Stimulated activated CD8-positive, alpha-beta memory T cell treated with anti-CD3 and anti-CD28 coated beads, Interleukin-4, amount 100 ng/mL, for 24 hours (primary cell): ENCODE measurements at places on chromosomes 6 and 20.

GRCh38 chr20:9485614-9486340, 28.6 kb upstream of the LAMP5 start:
- DNase-seq, result no peak

DNA sequence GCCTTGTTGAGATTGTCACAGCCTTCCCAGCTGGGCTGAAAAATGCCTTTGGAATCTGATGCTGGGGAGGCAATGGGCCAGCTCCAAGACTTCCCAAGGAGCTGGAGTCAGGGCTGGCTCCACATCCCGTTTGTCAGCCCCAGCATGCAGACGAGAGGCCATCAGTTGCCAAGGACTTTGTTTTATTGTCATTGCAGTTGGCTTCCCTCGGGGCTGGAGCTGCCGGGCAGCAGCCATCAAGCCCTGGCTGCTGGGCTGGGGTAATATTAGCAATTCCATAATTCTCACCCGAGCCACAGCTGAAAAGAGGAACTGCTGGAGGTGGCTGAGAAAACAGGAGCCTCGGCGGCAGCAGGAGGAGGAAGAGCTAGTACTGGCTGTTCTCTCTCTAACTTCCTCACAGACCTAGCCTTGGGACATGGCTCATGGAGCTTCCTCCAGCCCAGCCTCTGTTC, 182.5 kb downstream of the CDC5L start:
- no peak for DNase-seq

- no peak for DNase-seq
Observed at GRCh38 chr6:16903470-16903869, 142.2 kb upstream of the ATXN1 start.

GRCh38 chr6:2866171-2866846, 24.6 kb upstream of the SERPINB1 start:
- DNase-seq, result no peak

- DNase-seq, result no peak
Observed at GRCh38 chr6:3996349-3996748, 82.6 kb downstream of the FAM217A start.

GRCh38 chr6:2387445-2387844, 142.0 kb upstream of the GMDS start:
- peak; percentile 0 for DNase-seq

DNA sequence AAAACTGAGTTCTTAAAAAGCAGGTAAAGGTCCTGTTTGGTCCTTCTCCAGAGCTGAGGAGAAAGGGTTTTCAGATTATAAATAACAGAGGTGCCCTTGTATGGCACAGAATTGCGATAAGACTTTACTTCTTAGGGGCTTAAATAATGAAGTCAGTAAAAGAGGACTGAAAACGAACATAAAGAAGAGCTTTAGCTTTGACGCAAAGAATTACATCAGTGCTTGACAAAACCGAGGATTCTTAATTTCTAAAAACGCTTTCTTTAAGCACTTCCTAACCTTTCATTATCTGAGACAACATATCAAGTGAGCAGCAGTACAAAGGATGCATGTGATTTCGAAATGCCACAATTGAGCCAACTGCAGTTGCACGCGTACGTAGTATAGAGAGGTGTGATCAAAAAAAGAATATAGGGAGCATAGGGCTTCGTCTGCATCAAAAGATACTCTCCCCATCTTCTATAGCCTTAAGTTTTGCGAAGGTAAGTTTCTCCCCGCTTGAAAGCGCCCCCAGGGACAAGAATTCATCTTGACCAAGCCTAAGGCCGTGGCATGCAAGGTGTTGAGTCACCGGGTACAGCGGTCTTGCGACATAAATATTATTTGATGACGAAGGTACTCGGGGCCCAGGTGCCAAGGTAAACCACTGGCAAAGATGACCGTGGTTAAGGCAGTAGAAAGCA, 778 bp upstream of the LOC128125822 start:
- no peak for DNase-seq

DNA sequence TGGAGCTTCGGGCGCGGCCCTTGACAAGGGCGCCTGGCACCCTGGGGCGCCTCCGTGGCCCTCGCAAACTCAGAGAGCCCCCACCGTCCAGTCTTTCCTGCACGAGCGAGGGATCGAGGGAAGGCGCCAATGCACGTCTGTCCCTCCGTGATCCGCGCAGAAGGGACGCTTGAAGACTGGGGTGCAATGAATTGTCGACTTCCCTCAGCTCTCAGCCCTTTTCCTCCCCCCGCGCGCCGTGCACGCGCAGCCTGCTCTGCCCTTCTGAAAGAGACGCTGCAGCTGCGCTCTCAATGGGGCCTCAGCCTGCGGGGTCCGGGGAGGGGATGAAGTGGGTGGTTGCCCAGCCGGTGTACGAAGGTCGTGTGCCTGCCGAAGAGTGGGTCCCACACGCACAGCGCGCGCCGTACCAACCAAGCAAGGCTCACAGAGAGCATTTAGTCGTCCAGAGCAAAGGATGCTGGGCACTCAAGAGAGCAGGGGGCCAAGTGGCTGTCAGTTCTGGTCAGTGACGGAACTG, 5.5 kb upstream of the SOX4 start:
- no peak for DNase-seq

DNA sequence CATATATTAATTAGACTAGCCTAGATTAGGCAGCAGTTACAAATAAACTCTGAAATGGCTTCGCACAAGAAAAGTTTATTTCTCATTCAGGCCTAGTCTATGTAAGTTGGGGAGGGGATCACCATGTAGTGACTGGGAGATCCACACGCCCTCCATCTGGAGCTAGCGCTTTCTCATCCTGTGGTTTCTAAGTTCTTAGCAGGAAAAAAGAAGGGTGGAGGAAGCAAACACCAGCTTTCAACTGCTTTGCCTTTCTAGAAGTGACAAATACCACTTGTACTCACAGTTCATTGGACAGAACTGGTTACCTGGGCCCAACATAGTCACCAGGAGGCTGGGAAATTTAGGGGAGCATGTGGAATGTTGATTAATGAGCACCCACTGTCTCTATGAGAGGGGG, 46.6 kb downstream of the NDUFAF5 start:
- DNase-seq, result no peak

- no peak for DNase-seq
Observed at GRCh38 chr6:28696167-28696566, 170.5 kb downstream of the GPX5 start.

GRCh38 chr6:142763205-142763604, 181.8 kb downstream of the HIVEP2 start:
- DNase-seq, result no peak

DNA sequence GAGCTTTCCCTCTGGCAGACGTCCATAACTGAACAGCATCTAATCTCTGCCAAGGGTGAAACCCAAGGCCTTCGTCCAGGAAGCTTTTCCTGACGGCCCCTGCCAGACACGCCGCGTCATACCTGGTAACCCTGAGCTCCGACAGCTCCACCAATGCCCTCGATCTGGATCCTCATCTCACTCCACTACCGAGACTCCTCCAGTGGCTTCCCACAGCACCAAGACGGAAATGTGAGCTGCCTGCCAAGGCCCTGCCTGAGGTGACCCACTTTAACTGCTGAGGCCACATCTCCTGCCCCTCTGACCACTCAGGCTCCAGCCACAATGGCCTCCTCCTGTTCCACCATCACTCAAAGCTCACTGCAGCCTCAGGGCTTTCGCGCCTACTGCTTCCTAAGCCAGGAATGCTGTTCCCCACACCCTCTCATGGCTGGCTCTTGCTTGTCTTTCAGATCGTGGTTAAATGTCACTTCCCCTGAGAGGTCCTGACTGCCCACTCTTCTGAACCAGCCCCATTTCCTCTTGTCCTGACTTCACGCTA, 143.2 kb downstream of the PREX1 start:
- no peak for DNase-seq

- DNase-seq, result no peak
Observed at GRCh38 chr6:70549327-70549726, 17.4 kb upstream of the SDHAF4 start.

- no peak for DNase-seq
Observed at GRCh38 chr20:6718662-6719368, 48.7 kb upstream of the BMP2 start.

- DNase-seq, result no peak
Observed at GRCh38 chr6:167470101-167470835, 145.4 kb downstream of the TTLL2 start.

DNA sequence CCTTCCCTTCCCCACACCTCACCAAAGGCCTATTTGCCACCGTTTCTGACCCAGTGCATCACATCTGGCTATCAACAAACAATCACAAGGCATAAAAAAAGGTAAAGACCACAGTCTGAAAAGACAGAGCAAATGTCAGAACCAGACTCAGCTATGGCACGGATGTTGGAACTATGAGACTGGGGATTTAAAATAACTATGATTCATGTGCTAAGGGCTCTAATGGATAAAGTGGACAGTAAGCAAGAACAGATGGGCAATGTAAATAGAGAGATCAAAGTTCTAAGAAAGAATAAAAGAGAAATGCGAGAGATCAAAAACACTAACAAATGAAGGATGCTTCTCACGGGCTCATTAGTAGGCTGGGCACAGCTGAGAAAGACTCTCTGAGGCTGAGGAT, 99.5 kb downstream of the LAMP5 start:
- no peak for DNase-seq

- DNase-seq, result no peak
Observed at GRCh38 chr6:162710936-162711335, 16.6 kb downstream of the PRKN start.

- no peak for DNase-seq
Observed at GRCh38 chr6:155181498-155181897, 82.3 kb upstream of the CLDN20 start.

DNA sequence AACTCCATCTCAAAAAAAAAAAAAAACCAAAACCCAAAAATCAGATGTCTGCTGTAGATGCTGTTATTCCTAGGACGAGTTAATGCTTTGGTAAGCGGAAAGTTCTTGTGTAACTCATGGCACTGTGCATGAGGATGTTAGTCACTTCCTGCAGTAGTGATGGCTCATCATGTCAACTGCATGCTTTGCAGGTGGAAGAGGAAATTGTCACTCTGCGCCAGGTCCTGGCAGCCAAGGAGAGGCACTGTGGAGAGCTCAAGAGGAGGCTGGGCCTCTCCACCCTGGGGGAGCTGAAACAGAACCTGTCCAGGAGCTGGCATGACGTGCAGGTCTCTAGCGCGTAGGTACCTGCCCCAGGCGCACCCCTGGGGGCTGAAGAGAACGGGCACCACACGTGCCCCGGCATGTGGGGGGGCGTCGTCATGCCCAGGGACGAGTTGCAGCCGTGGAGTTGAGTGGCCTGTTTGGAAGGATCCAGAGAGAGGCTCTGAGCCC, 8.5 kb downstream of the TPD52L2 start:
- no peak for DNase-seq

- no peak for DNase-seq
Observed at GRCh38 chr6:113512576-113512975, 344.6 kb upstream of the MARCKS start.

GRCh38 chr6:129685662-129686031, 24.3 kb downstream of the ARHGAP18 start:
- DNase-seq, result no peak

DNA sequence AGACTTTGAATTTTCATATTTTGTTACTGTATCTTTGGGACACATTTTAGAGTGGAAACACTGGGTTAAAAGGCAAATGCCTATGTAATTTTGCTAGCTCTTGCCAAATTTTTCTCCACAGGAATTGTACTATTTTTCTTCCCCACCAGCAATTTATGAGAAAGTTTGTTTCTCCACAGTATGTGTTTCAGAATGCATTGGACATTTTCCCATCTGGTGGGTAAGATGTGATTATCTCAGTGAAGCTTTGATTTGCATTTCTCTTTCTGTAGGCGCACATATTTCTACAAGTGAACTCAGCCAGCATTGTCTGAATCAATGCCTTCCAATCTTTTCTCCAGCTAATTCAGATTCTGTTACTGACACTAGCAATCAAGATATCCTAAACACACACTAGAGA, 157.8 kb downstream of the RCAN2 start:
- DNase-seq, result no peak

GRCh38 chr6:156719395-156719719, 57.8 kb upstream of the ARID1B start:
- no peak for DNase-seq

- no peak for DNase-seq
Observed at GRCh38 chr6:102023977-102024657, 630.6 kb downstream of the GRIK2 start.

GRCh38 chr6:81789291-81789690, 36.8 kb upstream of the TENT5A start:
- no peak for DNase-seq

DNA sequence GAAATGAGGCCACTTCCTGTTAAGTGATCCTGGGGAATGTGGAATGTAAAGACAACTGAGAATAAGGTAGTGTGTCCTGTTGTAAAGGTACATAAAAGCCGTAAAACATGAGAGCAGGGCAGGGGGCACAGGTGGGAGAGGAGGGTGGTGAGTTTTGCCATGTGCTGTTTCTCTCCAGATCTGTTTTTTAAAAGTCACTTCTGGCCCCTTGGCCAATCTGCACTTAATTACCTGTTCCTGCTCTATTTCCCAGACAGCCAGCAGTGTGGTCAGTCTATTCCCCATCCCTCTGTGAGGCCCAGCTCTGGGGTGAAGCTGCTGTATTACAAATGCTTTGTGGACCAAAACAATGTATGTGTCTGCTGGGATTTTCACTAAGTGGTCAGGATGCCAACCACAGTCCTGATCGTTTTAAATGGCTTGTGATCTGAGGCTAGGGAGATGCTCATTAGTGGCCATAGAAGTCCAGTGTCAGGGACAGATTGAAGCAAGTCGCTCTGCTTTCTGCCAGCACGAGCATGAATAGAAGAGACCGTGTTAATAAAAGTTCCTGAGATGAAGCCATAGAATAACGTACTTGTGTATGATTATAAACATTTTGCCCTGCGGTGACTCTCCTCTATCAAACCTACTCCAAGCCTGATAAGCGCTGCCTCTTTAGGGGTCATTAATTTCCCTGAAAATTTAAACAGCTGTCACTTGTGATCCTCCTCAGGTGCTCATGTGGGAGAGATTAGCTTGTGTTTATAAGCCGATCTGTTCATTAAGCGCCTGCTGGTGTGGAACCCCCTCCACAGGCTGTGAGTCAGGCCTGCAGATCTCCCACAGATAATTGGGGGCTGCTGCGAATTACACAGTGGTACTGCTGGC, 111.8 kb upstream of the CENPW start:
- DNase-seq, result no peak

GRCh38 chr6:51996296-51996947, 91.0 kb downstream of the PKHD1 start:
- DNase-seq, result no peak

- DNase-seq, result peak; percentile 87
Observed at GRCh38 chr6:3063733-3064700, 4.3 kb upstream of the RIPK1 start.

GRCh38 chr6:25100288-25100687, 164.5 kb upstream of the RIPOR2 start:
- DNase-seq, result no peak

DNA sequence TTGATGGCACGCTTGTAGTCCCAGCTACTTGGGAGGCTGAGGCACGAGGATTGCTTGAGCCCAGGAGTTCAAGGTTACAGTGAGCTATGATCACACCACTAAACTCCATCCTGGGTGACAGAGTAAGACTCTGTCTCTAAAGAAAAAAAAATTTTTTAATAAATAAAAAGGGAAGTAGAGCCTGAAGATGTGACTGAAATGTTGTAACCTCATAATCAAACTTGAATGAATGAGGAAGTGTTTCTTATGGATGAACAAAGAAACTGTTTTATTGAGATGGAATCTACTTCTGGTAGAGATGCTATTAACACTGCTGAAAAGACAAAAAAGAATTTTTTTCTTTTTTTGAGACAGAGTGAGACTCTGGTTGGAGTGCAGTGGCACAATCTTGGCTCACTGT, 6.7 kb downstream of the MAK start:
- DNase-seq, result no peak

- no peak for DNase-seq
Observed at GRCh38 chr20:54112221-54112884, 42.0 kb upstream of the BCAS1 start.

- DNase-seq, result no peak
Observed at GRCh38 chr6:20566109-20566508, 31.9 kb downstream of the CDKAL1 start.
